ENCODE measurements at places on chromosomes 6 and 20.

DNA sequence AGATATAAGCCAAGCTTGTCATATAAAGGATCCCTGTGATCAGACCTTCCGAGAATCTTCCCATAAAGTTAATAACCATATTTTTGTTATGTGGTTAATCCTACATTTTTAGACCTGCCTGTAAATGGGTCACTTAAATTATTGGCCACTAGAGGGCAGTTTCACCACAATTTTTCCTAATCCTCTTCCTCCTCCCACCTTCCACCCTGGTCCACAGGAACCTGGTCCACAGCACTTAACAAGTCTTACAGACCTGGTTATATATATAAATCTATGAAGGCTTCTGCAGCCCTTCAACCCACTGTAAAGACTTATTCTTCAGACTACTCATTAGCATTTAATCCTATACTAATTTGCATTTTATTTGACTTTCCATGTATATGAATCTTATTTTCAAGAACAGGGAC lies 28.3 kb downstream of the MRS2 start:
- DNase-seq, result no peak

- no peak for DNase-seq
These were observed 134.5 kb downstream of the VEGFA start for GRCh38 chr6:43904311-43905123.

GRCh38 chr6:20213271-20213798 lies 1.1 kb upstream of the MBOAT1 start:
- DNase-seq, result no peak

DNA sequence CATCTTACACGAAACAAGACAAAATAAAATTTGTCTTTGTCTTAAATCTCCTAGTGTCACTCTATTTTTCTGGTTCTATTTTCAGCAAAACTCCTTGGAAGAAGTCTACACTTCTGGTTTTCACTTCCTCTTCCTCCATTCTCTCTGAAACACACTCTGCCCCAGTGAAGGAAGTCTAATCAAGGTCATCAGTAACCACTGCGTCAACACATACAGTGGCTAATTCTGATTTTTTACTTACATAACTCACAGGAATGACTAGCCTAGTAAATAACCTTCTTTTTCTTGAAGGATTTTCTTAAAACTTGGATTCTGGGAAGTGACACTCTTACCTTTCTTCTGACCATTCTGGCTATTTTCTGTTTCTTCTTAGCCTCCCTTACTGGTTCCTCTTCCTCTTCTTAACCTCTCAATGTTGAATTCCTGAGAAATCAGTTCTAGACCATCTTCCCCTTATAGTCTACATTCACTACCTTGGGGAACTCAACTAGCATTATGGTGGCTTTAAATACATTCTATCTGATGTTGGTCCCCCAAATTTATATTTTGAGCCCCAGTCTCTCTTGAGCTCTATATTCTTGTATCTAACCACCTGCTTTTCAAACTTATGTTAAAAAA lies 37.5 kb downstream of the AIG1 start:
- DNase-seq, result no peak

- no peak for DNase-seq
These were observed 195.0 kb downstream of the ARID1B start for GRCh38 chr6:156972145-156972544.

DNA sequence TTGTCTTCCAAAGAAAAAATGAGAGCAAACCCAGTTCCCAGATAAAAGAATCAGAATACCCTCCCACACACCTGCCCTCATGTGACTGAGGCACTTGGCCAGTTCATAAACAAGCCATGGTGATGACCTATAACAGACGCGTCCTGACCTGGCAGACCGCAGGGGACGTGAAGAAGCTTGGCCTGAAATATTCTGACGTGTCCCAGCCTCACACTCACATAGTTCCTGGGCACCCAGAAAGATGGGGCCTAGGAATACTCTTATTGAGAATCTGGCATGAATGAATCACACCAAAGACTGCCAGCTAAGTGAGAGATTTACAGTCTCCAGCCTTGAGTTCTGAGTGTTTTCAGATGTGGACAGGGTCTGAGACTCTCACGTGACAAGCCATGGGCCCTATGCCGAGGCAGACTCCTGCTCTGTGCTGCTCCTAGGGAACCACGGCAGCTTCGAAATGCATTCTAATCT lies 17.2 kb upstream of the MAP3K4 start:
- DNase-seq, result no peak

DNA sequence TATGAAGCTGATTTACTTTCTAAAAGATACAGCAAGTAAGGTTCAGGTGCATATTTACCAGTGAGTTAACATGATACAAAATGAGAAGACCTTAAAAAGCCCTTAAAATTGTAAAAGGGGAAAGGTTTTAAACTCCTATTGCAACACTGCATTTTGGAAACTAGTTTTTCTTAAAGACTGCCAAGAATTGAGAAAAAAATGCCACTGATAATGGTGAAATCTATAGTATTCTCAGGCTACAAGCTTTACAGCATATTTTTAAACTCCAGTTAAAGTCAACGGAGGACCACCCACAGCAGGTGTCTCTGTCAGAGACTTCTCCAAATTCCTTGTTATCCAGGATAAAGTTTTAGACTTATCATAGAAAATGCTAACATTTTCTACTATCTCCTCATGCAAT lies 53.6 kb downstream of the ELOVL5 start:
- no peak for DNase-seq

DNA sequence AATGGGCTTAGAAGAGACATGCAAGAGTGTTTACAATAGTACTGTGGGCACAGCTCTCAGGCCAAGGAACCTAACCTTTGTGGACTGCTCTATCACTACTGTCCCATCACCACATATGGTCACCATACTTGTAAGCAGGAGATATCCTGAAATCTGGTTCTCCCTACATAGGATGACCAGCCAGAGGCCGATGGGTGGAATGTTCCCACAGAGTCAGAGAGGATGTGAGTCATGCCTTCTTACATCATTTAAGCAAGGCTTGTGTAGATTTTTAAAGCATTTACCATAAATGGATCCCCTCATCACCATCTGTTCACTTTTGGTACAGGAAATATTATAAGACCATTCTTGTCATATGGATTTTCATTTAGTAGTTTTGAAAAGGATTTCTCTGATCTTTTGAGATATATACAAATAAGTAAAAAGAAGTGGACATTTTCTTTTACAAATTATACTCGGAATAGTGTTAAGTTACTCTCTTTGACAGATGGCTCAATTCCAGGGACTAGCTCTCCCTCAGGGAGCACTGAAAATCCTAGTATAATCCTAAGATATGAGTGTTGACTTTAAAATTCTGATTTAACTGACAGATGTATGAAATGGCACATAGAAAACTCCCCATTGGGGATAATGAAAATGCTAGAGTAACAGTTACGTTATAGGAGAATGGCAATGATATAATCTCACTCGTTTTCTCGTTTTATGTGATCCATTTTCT lies 6.6 kb downstream of the HTR1B start:
- no peak for DNase-seq

DNA sequence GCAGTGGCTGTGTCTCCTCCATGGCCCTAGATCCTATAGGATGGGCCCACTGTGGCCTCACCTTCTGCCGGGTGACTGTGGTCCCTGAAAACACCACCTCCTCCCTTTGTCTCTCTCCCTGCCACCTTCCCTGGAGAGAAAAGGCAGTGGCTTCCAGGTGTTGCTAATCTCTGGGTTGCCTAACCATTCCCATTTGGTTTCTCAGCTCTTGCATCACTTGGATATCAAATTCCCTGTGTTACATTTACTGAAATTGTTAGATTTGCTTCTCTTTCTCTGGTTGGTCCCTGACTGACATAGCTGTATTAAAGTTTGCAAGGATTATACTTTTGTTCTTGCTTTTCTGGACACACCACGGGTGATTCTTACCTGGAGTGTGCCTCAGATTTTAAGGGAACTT lies 9.3 kb upstream of the ZFP64 start:
- DNase-seq, result peak; percentile 14

DNA sequence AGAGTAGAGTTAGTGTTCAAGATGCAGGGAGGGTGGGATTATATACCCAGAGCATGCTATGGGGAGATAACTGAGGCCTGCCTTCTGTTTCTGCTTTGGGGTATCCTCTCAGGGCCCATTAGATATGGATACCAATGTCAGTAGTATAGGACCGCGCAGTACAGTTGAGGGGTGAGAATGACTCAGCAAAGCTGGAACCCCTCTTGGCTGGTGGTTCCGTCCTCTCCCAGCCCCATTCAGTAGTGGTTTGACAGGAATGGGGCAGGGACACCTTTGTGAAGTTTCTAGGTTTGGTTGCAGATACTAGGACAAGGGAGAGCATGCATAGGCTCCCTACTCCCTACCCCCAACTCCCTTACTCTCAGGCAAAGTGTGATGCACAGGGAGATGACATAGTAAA lies 47.8 kb downstream of the EIF2S2 start:
- no peak for DNase-seq

DNA sequence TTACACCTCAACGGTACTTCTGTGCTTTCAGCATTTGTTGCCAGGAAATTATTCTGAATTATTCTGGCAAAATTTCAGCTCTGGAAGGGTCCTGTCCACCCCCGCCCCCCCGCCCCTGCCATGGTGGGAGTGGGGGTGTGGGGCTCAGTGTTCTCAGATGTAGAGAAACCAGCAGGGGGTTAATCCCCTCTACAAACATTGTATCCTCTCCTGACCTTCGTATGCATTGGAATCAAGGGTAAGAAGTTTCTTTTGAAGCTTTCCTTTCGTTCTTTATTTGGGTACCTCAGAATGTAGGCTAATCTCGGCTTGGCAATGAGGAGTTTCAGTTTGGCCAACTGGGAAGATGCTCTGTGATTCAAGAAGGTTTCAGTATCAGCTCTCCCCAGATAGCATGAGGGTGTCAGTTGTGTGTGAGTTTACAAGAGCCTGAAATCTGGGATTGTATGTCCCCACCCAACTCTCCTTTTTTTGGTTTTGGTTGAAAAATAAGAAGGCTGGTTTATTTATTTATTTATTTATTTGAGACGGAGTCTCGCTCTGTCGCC lies 25.5 kb upstream of the OLIG3 start:
- no peak for DNase-seq

- DNase-seq, result no peak
These were observed 243.1 kb upstream of the PREP start for GRCh38 chr6:105645958-105646357.

GRCh38 chr6:39696986-39697788 lies 28.0 kb downstream of the KIF6 start:
- DNase-seq, result no peak

DNA sequence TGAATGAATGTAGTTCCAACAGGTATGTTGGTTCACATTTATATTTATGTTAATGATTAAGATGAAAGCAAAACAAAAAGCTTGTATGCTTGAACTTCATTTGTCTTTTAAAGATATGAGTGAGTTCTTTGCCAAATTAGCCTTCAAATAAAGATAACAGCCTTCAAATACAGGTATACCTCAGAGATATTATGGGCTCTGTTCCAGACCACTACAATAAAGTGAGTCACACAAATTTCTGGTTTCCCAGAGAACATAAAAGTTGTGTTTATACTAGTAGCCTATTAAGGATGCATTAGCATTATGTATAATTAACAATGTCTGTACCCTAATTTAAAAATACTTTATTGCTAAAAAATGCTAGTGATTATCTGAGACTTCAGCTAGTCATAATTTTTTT lies 245.3 kb upstream of the MAN1A1 start:
- no peak for DNase-seq

DNA sequence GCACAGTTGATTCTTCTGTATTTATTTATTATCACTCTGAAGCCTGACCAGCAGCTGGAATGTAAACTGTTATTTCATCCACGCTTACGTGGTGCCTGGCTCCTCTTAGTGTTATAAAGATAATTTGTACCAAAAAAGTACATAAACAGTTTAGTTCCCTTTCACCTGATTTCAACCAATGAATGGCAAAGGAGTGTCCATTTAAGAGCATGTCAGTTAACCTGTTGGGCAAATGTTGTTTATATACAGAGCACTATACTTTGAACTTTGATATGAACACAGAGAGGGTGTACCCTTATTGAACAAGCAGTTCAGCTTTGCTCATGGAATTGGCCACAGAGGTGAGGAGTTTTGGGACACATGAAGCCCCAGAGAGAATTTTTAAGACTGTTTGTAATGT lies 7.2 kb upstream of the CTCFL start:
- DNase-seq, result no peak

GRCh38 chr6:99189823-99190721 lies 159.4 kb downstream of the FAXC start:
- DNase-seq, result no peak

DNA sequence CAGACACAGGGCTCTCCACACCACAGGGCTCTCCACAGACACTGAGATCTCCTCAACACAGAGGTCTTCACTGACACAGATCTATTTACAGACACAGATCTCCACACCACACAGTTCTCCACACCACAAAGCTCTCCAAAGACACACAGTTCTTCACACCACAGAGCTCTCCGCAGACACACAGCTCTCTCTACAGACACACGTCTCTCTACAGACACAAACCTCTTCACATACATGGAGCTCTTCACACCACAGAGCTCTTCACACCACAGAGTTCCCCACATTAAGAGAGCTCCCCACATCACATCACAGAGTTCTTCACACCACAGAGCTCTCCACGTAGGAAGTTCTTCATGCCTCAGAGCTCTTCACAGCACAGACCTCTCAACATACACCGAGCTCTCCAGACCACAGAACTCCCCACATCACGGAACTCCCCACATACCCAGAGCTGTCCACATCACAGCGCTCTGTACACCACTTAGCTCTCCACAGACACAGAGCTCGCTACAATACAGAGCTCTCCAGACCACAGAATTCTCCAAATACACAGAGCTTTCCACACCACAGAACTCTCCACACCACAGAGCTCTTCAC lies 53.9 kb downstream of the ERMARD start:
- DNase-seq, result no peak

DNA sequence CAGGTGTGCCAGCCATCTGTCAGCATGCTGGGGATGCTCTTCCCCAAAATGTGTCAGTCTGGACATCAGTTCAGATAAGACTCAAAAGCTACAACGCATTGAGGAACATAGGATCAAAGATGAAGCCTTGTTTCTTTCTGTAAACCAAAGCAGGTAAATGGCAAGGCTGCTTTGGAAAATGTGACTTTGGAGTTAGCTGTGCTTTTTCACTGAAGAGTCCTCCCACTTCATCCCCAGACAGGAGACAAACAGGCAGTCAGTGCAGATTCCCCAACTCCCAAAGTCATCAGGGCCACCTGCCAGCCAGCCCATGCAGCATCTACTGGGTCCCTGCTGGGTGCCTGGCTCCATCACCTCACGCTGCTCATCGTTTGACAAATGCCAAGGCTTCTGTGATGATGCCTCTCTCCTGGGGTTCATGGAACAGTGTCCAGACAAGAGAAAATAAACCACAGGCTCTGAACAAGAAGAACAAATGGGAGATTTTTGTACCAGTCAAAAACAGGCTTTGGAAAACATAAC lies 205.0 kb upstream of the BTBD3 start:
- DNase-seq, result no peak

All from NCI-H510A (cell line).